ENCODE measurements at places on chromosomes 1 and 21. TPM values are rescaled to one million over a fixed set of nuclear protein-coding genes. Genes with fewer than 3 reads are reported as not detected.

The DISP1 gene
- 24.6 TPM for total RNA-seq

GRCh38 chr1:14913482-14914177 is 239.9 kb upstream of the TMEM51 start:
- no peak overlapping the region for H3K4me3 ChIP-seq
- H3K27ac ChIP-seq = no peak overlapping the region
- DNase-seq = no peak
- 0 out of 2 replicates have a peak, but pooled peaks cover 4% of the 10 kb centered on the region for H3K27me3 ChIP-seq
- no peaks in the 10 kb centered on the region for H3K36me3 ChIP-seq
- no peaks in the 10 kb centered on the region for H3K4me1 ChIP-seq

- no peaks in the 10 kb centered on the region for H3K4me1 ChIP-seq
- no peak overlapping the region for H3K4me3 ChIP-seq
- H3K36me3 ChIP-seq = peaks cover 8% of the 10 kb centered on the region
- DNase-seq = no peak
- no peaks in the 10 kb centered on the region for H3K27me3 ChIP-seq
These were observed 20.3 kb downstream of the RXRG start for GRCh38 chr1:165424454-165425216.

The PPP1R15B gene
- total RNA-seq = 71.4 TPM

DNA sequence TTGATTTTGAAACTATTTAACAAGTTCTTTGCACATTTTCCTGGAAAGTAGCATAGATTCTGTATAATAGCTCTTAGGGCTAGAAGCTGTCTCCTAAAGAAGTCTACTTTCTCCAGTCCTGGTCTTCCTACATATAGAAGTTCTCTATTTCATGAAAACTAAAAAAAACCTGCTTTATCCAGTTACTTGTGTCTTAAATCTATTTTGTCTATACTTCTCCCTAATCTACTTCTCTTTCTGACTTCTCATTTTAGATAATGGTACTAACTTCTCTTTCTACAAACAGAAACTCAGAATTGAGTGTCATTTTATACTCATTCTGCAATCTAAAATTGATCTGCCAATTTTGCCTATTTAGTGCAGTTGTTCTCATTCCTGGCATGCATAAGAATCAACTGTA is 28.7 kb downstream of the PDE4B start:
- no peaks in the 10 kb centered on the region for H3K4me1 ChIP-seq
- H3K27me3 ChIP-seq = no peaks in the 10 kb centered on the region
- DNase-seq = no peak
- H3K27ac ChIP-seq = no peak overlapping the region

The TFF2 gene
- not detected for total RNA-seq

- H3K36me3 ChIP-seq = no peaks in the 10 kb centered on the region
- H3K27me3 ChIP-seq = 0 out of 2 replicates have a peak, but pooled peaks cover 3% of the 10 kb centered on the region
- H3K4me3 ChIP-seq = no peak overlapping the region
- no peak overlapping the region for H3K27ac ChIP-seq
- H3K4me1 ChIP-seq = no peaks in the 10 kb centered on the region
- no peak for DNase-seq
These were observed 342 bp downstream of the GSTM5 start for GRCh38 chr1:109712321-109712864.

The UTP25 gene
- total RNA-seq = 13.3 TPM

GRCh38 chr1:90709535-90709934 is 7.6 kb downstream of the BARHL2 start:
- 0 out of 2 replicates have a peak, but pooled peaks cover 6% of the 10 kb centered on the region for H3K27me3 ChIP-seq
- no peak for DNase-seq
- no peak overlapping the region for H3K4me3 ChIP-seq
- 0 out of 2 replicates have a peak, but pooled peaks cover 2% of the 10 kb centered on the region for H3K4me1 ChIP-seq
- no peak overlapping the region for H3K27ac ChIP-seq

The OR10J1 gene
- total RNA-seq = not detected

- no peaks in the 10 kb centered on the region for H3K4me1 ChIP-seq
- H3K4me3 ChIP-seq = no peak overlapping the region
- H3K27me3 ChIP-seq = no peaks in the 10 kb centered on the region
- no peaks in the 10 kb centered on the region for H3K36me3 ChIP-seq
- no peak for DNase-seq
These were observed 1.3 kb downstream of the C8B start for GRCh38 chr1:56964349-56965017.

The PLEKHN1 gene
- 0.04 TPM for total RNA-seq

GRCh38 chr1:35449334-35450008 is 107.7 kb downstream of the KIAA0319L start:
- peaks cover 27% of the 10 kb centered on the region for H3K36me3 ChIP-seq
- no peak for DNase-seq
- H3K4me3 ChIP-seq = no peak overlapping the region

DNA sequence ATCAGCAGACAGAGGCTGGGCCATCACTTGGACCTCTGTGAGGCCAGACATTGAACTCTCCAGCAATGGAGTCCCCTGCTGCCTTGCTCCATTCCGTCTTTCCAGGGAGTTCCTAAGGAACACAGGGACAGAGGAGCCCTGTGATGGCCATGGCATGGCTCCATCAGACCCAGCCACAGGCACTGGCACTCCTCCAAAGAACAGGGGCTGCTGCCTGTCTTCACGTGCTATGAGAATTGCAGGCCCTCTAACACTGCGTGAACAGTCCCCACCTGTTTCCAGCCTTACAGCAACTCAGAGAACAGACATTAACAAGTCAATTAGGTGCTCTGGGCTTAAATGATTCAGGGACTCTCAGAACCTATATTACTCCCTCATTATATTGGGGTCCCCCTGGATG is 140.8 kb downstream of the ASTN1 start:
- H3K27me3 ChIP-seq = no peaks in the 10 kb centered on the region
- no peaks in the 10 kb centered on the region for H3K36me3 ChIP-seq
- no peak overlapping the region for H3K4me3 ChIP-seq
- peak; percentile 3 for DNase-seq
- no peak overlapping the region for H3K27ac ChIP-seq

DNA sequence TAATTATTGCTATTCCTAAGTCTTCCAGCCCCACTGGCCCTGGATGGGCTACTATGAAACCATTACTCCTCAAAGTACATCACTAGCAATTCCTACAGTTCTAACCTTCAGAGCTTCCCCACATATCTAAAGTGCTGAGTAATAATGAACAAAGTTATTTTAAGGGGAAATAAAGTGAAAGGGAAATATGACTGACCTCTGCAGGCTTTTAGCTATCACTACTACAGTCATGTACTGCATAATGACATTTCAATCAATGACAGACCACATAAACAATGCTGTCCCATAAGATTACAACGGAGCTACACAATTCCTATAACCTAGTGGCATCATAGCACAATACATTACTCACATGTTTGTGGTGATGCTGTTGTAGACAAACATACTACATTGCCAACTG is 32.5 kb upstream of the ASPM start:
- DNase-seq = no peak
- H3K36me3 ChIP-seq = peaks cover 4% of the 10 kb centered on the region
- no peaks in the 10 kb centered on the region for H3K27me3 ChIP-seq
- no peak overlapping the region for H3K27ac ChIP-seq
- H3K4me1 ChIP-seq = no peaks in the 10 kb centered on the region

DNA sequence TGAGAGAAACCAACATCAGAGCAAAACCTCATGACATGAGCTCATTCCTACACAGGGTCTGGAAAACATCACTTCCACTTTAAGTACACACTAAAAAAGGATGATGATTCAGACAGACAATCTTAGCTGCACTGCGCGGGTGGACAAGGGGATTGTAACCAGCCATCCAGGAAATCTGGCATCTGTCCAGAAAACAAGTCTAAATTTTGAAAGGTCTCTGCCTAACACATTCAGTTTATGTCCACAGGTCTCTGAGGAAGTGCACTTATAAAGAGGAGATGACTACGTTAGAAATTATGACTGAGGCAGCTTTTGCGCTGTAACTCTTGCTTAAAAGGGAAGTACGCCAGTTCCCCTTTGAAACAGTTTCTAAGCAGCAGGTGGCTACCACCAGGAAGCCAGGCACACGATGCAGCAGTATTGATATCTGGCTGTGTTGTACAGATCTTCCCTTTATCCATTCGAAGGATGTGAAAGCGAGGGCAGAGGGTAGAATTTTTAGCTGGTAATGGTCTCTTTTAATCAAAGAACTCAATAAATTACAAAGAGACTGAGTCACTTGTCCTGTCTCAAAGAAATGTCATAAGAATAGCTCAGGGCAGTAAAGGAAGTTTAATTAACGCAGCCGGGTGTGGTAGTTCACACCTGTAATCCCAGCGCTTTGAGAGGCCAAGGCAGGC is 128.0 kb downstream of the SETD4 start:
- H3K4me1 ChIP-seq = peaks cover 15% of the 10 kb centered on the region
- peak; percentile 62 for DNase-seq
- no peak overlapping the region for H3K27ac ChIP-seq

GRCh38 chr1:207627496-207627895 is 17.4 kb upstream of the CR1L start:
- no peaks in the 10 kb centered on the region for H3K36me3 ChIP-seq
- no peak overlapping the region for H3K4me3 ChIP-seq
- 0 out of 2 replicates have a peak, but pooled peaks cover 2% of the 10 kb centered on the region for H3K4me1 ChIP-seq

The INSRR gene
- not detected for total RNA-seq

- no peak overlapping the region for H3K4me3 ChIP-seq
- DNase-seq = no peak
- H3K27me3 ChIP-seq = peaks cover 14% of the 10 kb centered on the region
- no peaks in the 10 kb centered on the region for H3K4me1 ChIP-seq
- no peak overlapping the region for H3K27ac ChIP-seq
These were observed 69.2 kb downstream of the MATN1 start for GRCh38 chr1:30654188-30654587.

DNA sequence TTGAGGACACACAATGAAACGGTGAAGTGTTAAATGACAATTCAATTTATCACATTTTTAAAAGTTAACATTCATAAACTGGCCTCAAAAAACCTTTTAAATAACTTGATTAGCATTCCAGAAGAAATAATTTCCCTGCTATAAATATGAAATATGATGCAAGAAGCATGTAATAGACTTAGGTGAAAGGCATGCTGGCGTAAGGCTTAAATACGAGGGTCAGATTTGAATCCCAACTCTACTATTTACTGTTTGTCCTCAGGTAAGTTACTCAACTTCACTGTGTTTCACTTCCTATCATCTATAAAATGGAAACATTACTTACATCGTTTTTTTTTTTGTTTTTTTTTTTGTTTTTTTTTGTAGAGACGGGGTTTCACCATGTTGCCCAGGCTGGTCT is 40.8 kb downstream of the EPRS1 start:
- peaks cover 4% of the 10 kb centered on the region for H3K4me1 ChIP-seq
- peaks cover 61% of the 10 kb centered on the region for H3K36me3 ChIP-seq
- no peaks in the 10 kb centered on the region for H3K27me3 ChIP-seq
- no peak overlapping the region for H3K4me3 ChIP-seq
- no peak for DNase-seq

The TSTD1 gene
- total RNA-seq = not detected

DNA sequence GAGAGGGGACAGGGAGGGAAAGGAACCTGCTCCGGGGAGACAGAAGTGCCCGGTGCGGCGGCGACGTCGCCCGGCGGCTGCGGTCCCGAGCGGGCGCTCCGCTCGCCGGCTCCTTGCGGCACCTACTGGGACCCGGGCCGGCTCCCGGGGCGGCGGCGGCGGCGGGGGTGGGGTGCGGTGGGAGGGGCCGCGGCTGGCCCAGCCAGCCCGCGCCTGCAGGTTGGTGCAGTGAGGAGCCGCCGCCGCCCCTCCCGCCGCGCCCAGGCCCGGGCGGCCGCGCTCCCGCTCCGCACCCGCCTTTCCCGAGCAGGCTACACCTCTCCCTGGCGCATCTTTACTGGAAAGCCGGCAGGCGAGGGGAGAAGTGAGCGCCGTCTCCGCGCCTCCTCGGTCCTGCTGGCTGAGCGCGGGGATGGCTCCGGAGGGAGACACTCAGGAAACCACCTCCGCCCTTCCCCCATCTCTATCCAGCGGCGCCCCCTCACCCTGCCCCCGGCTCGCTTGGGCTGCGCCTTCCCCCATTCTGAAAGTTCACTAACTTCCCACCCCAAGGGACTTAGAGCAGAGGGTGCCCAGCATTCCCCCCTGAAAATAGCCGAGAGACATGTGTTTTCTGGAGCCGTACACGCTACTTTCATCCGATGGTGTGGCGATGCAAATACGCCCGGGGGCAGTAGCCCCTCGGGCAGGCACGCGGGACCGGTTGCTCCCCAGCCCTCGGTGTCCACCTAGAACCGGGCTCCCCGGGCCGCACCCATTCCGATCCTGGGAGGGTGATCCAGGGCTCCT is at the start of gene PLD5:
TSS of gene PLD5 (minus strand) at position 127 of the 789 bp plus-strand sequence.
- H3K36me3 ChIP-seq = no peaks in the 10 kb centered on the region
- H3K27ac ChIP-seq = no peak within 1 kb of the TSS
- peaks cover 5% of the 10 kb centered on the region for H3K27me3 ChIP-seq
- peak within 1 kb of the TSS; percentile 53 for H3K4me3 ChIP-seq
- H3K4me1 ChIP-seq = no peaks in the 10 kb centered on the region

DNA sequence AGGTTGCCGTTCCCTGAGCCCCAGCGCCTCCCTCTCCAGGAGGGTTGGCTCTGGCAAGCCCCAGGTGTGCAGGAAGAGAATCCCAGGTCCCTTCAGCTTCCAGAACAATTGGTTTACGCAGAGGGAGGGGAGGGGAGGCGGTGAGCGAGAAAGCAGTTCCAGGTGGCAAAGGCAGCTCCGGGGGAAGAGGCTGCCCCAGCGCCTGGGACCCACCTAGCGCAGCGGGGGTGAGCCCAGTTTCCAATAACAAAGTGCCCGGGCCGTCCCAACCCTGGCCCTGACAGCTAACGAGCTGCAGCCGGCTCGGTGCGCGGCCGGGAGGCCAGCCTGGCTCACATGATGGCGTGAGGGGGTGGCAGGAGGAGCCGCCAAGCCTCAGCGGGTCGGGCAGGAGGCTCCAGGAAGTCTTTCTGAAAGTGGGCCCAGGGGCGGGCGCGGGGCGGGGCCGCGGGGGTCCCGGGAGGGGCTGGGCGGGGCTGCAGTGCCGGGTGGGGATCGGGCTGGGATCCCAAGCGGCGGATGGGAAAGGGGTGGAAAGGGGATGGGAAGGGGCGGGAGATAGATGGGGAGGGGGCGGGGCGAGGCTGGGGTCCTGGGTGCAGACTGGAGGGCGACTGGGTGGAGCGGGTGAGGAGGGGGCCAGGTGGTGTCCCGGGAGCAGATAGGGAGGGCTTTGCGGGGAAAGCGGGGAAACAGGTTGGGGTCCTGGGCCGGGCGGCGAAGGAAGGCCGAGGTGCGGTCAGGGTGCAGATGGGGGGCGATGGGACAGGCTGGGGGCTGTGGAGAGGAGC is 22.8 kb downstream of the DHRS3 start:
- H3K27me3 ChIP-seq = no peaks in the 10 kb centered on the region
- H3K27ac ChIP-seq = no peak overlapping the region
- H3K36me3 ChIP-seq = no peaks in the 10 kb centered on the region
- peaks cover 11% of the 10 kb centered on the region for H3K4me1 ChIP-seq
- H3K4me3 ChIP-seq = peak overlapping the region; percentile 56

GRCh38 chr1:230501242-230501641 is 75.1 kb upstream of the PGBD5 start:
- no peaks in the 10 kb centered on the region for H3K36me3 ChIP-seq
- H3K27ac ChIP-seq = peak overlapping the region; percentile 82
- peak; percentile 13 for DNase-seq
- no peak overlapping the region for H3K4me3 ChIP-seq
- H3K4me1 ChIP-seq = peaks cover 43% of the 10 kb centered on the region

The MANEAL gene
- total RNA-seq = 36.5 TPM

GRCh38 chr21:35197191-35197590 is 148.1 kb upstream of the RUNX1 start:
- H3K4me3 ChIP-seq = no peak overlapping the region
- H3K4me1 ChIP-seq = peaks cover 13% of the 10 kb centered on the region
- H3K27me3 ChIP-seq = no peaks in the 10 kb centered on the region

The SLC6A17 gene
- total RNA-seq = not detected

The JAM2 gene
- 15.3 TPM for total RNA-seq

The PSEN2 gene
- total RNA-seq = 41.4 TPM

The GADD45A gene
- total RNA-seq = 103 TPM

GRCh38 chr1:181396811-181397210 is 86.5 kb upstream of the CACNA1E start:
- H3K4me1 ChIP-seq = peaks cover 4% of the 10 kb centered on the region
- no peaks in the 10 kb centered on the region for H3K27me3 ChIP-seq
- H3K27ac ChIP-seq = no peak overlapping the region
- H3K36me3 ChIP-seq = no peaks in the 10 kb centered on the region

The NTMT2 gene
- total RNA-seq = not detected

The NIBAN1 gene
- total RNA-seq = 0.46 TPM
